Myocyte (in vitro differentiated cells): ENCODE measurements at places on chromosomes 2 and 18.

GRCh38 chr2:9790702-9791225, 52.5 kb upstream of the TAF1B start:
- DNase-seq, result no peak

DNA sequence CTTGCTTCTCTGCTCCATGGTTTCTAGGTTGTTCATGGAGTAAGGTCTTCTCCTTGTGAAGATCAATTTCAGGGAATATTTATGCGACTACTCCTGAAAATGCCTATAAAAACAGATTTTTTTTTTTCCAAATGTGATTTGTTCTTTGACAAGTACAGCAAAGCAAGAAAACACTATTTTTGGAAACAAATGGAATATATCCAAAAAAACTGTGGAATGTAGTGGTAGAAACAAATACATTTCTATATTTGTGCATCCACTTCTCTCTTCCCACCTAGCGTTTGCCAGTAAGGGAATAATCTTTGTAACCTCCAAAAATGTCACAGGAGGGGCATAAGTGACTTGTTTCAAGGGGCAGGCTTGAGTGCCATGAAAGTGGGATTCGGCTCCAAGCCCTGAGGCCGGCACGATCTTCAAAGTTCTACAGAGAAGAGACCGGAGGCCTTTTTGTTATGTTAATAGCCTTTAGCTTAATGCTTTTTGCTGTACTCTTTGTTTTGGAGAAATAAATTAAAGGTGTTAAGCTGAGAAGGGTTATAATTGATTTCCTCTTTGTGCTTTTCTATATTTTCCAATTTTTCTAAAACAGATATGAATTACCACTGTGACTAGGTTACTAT, 200.6 kb downstream of the NRP2 start:
- no peak for DNase-seq

DNA sequence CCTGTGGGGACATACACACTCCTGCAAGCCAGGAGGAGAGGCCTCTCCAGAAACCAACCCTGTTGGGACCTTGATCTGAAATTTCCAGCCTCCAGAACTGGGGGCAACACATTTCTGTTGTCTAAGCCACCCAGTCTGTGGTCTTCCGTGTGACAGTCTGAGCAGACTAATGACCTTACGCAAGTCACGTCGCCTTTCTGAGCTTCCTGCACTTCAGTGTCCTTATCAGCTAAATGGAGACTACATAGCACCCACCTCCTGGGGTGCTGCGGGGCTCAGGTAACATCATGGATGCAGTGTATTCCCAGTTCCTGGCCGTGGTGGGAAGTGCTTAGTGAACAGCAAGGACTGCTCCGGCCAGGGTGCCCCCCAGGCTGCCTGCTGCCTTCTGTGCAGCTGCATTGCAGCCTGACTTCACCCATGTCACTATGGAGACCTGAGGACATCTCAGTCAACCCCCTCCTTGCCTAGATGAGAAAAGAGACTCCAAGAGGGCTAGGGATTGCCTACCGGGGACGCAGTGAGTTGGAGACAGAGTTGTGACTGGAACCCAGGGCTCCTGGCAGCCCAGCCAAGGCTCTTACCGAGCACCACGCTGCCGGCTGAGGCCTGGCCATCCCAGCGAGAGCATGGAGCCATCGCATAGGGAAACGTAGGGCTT, 61.2 kb upstream of the FZD5 start:
- DNase-seq, result no peak

- no peak for DNase-seq
Observed at GRCh38 chr2:230496891-230497290, 80.9 kb downstream of the SP100 start.

DNA sequence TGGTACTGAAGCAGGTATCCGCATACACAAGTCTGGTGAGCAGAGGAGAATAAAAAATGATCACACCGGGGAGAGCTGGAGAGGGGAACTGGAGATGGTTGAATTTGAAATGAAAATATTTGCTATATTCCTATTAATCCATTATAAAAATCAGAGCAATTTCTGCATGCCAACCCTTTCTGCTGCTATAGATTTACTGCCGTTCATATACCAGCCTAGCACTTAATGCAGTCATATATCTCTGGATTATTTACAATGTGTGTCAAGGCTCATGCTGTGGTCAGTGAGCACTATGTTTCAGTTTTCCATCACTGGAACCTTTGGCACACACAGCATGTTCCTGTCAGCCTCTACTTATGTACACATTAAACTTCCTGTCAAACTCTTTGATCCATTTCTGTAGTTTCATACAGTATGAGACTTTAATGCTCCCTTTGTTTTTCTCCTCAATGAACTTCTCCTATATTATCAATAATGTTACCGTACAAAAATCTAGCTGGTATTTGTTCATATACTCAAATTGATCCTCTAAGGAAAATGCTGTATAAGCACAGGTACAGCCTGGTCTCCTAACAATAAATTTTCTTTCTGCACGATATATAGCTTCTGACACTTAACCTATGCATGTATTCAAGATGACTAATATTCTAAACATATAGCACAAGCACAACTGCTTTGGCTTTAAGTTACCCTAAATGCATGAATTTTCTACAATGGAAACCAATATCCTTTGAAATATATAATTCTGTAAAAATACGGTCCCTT, 36.7 kb downstream of the FANCL start:
- DNase-seq, result no peak

DNA sequence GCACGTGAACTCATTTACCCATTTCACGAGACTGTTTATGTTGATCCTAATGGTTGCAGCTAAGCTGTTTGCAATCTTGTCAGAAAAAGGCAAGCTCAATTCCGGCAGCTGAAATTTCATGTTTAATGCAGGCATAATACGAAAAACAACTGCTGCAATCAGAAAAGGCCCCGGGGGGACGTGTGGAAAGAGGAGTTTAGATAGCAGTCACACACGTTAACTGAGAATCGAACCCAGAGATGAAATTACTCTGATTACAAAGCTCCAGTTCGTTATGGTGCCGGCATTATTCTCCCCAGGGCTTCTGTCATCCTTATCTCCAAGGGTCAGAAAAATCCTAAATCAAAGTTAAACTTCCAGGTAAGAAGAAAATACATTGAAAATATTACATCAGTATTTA, 79.9 kb upstream of the MYT1L start:
- no peak for DNase-seq

- DNase-seq, result no peak
Observed at GRCh38 chr2:52542297-52542696, 1225.3 kb upstream of the CHAC2 start.

DNA sequence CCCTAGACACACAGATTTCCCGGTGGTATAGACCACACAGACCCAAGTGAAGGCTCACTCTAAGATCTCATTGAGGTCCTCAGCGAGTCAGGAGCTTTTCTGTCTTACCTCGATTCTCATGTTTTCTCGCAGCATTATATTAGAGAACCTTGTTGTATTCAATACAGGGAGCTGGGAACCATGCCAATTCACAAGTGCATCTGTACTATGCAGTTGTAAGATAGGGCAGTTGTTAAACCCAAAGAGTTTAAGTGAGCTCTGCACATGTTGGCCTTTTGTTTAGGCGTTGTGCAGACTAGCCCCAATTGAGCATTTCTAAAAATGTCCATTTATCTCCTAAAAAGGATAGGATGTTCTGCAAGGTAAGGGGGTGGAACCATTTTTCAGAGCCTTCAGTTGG, 59.6 kb downstream of the FEZ2 start:
- no peak for DNase-seq

DNA sequence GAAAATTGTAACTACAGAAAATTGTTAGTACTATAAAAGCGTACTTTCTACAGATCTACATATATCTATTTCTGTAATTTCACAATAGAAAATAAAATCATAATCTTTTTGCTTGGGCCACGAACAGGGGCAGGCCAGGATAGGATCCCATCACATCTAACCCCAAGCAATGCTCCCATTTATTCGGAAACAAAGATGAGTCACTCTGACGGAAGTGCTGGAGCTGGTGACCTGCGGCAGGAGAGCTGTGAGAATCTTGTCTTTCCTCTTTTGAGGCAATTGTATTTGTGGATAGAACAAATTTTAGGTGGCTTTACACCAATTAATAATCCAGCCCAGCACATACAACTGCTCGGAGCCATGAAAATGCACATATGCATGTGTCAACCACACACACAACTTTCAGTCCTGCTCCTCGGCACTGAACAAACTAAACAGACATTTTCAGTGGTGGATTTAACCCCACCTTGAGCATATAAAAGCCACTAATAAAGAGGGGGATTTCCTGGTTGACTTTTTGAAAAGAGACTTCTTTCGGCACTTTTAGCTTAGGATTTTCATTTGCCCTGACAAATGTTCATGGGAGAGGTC, 22.3 kb upstream of the INSIG2 start:
- no peak for DNase-seq

DNA sequence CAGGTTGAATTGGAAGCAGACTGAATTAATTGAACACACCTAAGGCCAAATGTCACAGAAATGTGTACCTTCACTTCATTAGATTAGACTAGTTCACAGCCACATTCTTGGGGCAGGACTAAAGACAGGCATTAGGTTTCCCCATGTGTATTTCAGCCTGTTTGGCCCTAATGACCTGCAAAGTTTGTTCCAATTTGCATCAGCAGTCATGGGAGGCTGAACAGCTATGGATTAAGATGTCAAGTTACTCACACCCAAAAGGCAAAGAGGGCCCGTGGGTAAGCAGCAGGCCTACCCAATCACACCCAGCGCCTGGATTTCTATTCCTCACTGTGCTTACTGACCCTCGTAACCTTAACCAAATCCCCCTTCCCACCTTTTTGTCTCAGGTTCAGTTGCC, 99.6 kb upstream of the RIOK3 start:
- no peak for DNase-seq

DNA sequence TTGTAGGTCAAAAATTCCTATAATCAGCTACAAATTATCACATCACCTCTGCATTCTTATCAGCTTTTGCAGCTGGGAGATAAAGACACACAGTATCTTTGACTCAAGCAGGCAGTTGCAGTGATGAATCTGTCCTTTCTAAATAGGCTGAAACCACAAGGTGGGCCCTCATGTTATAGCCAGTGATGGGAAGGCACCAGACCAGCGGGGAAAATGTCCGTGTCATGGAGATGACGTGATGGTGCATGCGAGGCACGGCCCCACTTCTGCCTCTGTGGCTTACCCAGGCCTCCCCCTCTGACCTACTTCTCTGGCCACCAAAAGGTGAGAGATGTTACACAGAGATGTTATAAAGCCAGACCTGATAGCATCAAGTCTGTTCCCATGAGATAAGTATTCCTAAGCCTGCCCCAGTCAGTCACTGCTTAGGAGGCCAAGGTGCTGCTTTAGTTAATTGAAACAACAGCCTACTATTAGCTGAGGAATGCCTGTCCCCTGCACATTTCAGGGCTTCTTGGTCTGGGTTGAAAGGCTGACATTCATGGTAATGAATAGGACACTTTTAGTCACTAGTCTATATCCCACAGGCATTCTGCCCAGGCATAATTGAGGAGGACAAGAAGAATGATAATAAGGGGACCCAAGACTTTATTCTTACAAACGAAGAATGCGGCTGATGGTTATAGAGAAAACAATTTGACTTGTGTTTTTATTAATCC, 327.9 kb downstream of the LPIN1 start:
- no peak for DNase-seq

DNA sequence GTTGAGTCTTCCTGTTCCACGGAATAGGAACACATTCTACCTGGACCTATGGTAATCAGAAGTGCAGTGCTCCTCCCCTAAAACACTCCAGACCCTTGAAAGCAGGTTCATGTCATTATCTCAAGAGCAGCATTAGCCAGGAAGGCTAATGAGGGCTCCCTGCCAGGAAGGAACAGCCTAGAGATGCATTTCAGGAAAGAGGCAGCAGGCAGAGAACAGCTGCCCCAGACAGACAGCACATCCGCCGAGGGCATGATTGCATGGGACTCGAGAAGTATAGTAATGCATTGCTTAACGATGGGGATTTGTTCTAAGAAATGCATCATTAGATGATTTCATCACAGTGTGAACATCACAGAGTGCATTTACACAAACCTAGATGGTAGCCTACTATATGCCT, 171.5 kb downstream of the ALK start:
- DNase-seq, result peak; percentile 69

DNA sequence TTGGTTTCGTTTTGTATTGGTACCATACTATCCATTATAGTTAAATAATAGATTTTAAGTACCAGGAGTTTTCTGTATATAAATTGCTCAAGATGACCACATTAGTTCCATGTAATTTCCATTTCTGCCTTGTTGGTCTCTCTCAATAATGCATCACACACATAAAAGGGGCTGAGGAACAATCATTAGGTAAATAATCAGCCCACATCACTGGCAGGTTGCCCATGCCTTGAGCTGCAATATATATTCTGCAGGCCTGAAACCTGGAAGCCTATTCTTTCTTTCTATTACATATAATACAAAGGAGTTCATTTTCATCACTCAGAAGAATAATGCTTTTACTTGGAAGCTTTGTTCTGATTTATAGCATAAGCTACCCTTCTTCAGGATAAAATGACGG, 616.1 kb upstream of the PKDCC start:
- DNase-seq, result no peak

DNA sequence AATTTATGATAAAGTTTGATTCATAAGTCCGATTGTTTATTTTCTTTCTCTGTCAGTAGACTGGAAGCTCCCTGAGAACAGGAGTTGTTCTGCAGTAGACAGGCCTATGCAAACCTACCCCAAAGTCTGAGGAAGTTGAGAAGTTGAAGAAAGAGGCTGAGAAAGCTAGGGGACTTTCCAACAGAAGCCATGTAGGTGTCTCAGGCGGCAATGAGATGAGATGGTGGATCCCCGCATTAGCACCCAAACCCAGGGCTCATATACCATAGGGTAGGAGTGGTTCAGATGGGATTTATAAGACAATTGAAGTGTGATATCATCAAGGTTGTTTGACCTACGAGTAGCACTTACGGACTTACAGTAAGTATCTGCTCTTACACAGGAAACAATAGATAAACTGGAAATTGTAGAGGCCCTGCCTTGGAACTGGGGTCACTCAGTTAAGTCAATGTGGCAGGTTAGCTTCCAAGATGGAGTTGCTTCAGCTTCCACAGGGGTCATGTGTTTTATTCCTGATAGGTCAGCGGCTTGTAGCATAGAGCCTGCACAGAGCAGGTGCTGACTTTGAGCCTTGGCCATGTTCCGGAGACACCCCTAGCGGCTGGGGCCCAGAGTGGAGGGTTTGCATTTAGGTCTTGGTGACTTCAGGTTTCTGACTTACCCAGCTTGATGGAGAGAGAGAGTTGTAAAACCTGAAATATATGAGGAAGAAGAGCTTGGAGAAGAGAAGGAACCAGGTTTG, 2.3 kb upstream of the PSD4 start:
- no peak for DNase-seq

- DNase-seq, result no peak
Observed at GRCh38 chr18:72692595-72692994, 148.5 kb upstream of the CBLN2 start.

GRCh38 chr2:152432206-152432653, 97.3 kb downstream of the FMNL2 start:
- peak; percentile 57 for DNase-seq

DNA sequence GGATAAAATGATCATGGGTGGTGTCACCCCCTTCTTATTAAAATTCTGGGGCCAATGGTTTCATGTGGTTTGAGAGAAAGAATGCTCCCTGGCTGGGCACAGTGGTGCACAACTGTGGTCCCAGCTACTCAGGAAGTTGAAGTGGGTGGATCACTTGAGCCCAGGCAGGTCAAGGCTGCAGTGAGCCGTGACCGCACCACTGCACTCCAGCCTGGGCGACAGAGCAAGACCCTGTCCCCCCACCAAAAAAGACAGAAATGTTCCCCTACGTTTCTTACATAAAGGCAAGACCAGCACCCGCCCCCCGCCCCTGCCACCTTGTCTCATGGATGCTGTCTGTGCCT, 53.0 kb upstream of the ID2 start:
- DNase-seq, result no peak
